ENCODE measurements at places on chromosomes 6 and 20. TPM values are rescaled to one million over a fixed set of nuclear protein-coding genes. Genes with fewer than 3 reads are reported as not detected.

Gene HLA-DRB1
- total RNA-seq = 1.4 TPM

Gene SYS1
- 15.4 TPM for total RNA-seq

Gene ATP6V1G2
- total RNA-seq = 2.7 TPM

Gene ELOVL5
- 137 TPM for total RNA-seq

Gene NKAPL
- 0.41 TPM for total RNA-seq

Gene MUCL3
- 0.21 TPM for total RNA-seq

Gene MUC22
- total RNA-seq = not detected

Gene SPATS1
- not detected for total RNA-seq

Gene B3GALT4
- total RNA-seq = 4.1 TPM

Gene WFDC5
- not detected for total RNA-seq

GRCh38 chr20:9942736-9943135 is 92.1 kb upstream of the ANKEF1 start:
- H3K27ac ChIP-seq = no peak overlapping the region
- no peaks in the 10 kb centered on the region for H3K36me3 ChIP-seq
- peaks cover 11% of the 10 kb centered on the region for H3K4me1 ChIP-seq
- H3K27me3 ChIP-seq = no peaks in the 10 kb centered on the region
- DNase-seq = no peak

DNA sequence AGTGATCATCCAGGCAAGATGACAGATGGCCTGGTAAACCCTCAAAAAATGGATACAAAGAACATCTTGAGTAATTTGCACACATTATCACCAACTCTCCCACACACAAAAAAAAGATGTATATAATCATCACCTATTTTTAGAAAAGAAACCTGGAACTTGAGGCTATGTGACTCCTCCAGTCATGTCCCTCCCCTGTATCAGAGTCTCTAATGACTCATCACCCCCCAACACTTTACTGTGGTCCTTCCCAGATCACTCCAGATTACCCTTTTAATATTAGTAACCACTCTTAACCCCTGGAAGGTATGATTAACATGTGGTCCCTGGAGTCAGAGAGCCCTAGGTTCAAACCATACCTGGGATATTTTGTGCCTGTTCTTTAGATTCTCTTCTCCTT is 144.8 kb downstream of the ZNF217 start:
- no peaks in the 10 kb centered on the region for H3K27me3 ChIP-seq
- peaks cover 23% of the 10 kb centered on the region for H3K36me3 ChIP-seq
- peaks cover 2% of the 10 kb centered on the region for H3K4me1 ChIP-seq
- H3K4me3 ChIP-seq = no peak overlapping the region
- DNase-seq = no peak

- H3K36me3 ChIP-seq = no peaks in the 10 kb centered on the region
- H3K4me1 ChIP-seq = peaks cover 31% of the 10 kb centered on the region
- no peak overlapping the region for H3K4me3 ChIP-seq
- H3K27ac ChIP-seq = no peak overlapping the region
- H3K27me3 ChIP-seq = no peaks in the 10 kb centered on the region
- no peak for DNase-seq
These were observed 351.3 kb downstream of the ZFAND3 start for GRCh38 chr6:38170666-38171355.

- no peak overlapping the region for H3K4me3 ChIP-seq
- DNase-seq = no peak
- H3K27ac ChIP-seq = no peak overlapping the region
- H3K27me3 ChIP-seq = no peaks in the 10 kb centered on the region
- no peaks in the 10 kb centered on the region for H3K36me3 ChIP-seq
These were observed 43.3 kb upstream of the MYB start for GRCh38 chr6:135137826-135138225.

GRCh38 chr6:144314562-144314961 is 29.4 kb downstream of the UTRN start:
- peaks cover 4% of the 10 kb centered on the region for H3K36me3 ChIP-seq
- no peak for DNase-seq
- H3K4me1 ChIP-seq = peaks cover 39% of the 10 kb centered on the region

DNA sequence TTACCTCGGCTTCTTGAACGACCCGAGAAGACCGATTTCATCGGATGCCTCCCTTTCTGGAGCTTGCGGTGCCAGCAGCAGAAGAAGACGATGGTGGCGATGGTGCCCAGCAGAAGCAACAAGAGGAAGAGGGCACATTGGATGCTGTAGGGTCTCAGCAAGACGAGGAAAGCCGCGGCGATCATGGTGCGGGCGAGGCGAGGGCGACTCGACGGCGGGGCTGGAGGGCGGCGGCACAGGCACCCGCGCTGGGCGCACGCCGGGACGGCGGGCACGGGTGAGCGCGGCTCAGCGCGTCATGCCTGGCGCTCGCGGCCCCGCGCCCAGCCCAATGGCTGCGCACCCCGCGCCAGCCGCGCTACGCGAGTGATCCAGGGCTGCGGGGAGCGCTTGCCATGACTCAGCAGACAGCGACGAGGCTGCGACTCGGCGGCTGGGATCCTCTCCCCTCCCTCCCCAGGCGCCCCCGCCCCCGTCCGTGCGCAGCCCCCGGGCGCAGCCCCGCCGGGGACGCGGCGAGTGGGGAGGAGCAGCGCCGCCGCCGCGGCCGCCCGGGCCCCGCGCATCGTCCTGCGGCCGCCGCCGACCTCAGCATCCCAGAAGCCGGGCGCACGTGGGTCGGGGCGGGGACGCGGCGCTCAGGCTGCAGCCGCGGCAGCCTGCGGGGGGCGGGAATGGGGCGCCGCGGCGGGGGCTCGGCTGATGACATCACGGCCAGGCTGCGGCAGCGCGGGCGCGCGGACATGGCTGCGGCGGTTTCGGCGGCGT is at the start of gene BEND6:
Gene BEND6, plus strand, starts transcription at position 705 of the 768 bp plus-strand sequence. CDS start 26,704 bp downstream, outside the sequence.
- H3K27me3 ChIP-seq = peaks cover 27% of the 10 kb centered on the region
- H3K27ac ChIP-seq = peak within 1 kb of the TSS; percentile 86
- DNase-seq = peak; percentile 67
- H3K4me1 ChIP-seq = peaks cover 20% of the 10 kb centered on the region

DNA sequence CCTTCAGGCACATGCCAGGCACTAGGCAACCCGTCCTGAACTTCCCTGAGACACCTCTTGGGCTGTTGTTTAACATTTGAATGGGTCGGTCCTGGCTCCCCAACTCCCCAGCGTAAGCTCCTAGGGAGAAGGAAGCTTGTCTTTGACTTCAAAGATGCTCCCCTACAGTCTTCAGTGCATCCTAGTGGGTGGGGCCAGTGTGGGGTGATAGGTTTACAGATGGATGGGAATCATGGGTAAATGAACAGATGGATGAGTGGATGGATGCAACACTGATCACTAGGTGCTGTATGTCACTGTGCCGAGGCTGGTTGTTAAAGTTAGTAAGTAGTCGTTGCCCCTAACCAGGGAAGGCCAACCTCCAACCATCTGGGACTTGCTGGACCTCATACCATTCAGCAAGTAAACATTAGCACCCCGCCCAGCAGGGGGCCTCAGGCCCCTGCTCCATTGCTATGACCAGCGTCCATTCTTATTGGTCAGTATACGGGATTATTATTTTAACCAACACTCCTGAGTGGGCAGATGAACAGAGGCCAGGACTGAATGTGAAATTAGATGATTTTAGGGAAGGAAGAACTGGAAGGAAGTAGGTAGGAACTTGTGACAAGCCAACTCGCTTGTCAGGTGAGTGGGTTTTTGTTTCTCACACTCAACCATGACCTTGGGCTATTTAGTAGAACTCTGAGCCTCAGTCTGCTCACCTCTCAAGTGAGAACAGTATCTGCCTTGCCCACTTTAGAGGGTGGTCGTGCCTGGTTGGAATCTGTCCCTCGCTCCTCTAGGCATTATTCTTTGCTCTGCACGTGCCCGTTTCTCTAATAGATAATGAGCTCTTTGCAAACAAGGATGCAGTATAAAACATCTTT is 82.9 kb upstream of the FOXP4 start:
- H3K4me3 ChIP-seq = no peak overlapping the region
- H3K27me3 ChIP-seq = peaks cover 72% of the 10 kb centered on the region
- no peaks in the 10 kb centered on the region for H3K36me3 ChIP-seq
- peaks cover 25% of the 10 kb centered on the region for H3K4me1 ChIP-seq
- DNase-seq = no peak

- no peak overlapping the region for H3K27ac ChIP-seq
- no peaks in the 10 kb centered on the region for H3K27me3 ChIP-seq
- no peaks in the 10 kb centered on the region for H3K4me1 ChIP-seq
- no peaks in the 10 kb centered on the region for H3K36me3 ChIP-seq
- H3K4me3 ChIP-seq = no peak overlapping the region
These were observed 406.5 kb upstream of the CHD6 start for GRCh38 chr20:42024653-42025052.

DNA sequence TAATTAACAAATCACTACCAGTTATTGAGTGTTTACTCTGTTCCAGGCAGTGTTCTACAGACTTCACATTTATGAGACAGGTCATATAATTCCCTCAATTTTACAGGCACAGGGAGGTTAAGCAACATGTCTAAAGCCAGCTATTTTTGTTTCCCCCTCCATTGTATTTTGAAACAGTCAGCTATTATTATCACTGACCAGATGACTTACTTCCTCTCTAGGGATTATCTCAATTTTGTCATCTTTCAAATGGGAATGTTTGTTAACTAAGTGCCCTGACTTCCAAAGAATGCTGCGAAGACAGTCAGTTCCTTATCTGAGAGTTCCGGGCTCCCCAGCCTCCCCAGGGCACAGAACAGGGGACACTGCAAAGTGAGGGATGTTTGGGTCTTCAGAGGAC is 5.6 kb upstream of the CNPY3 start:
- H3K4me1 ChIP-seq = peaks cover 11% of the 10 kb centered on the region
- no peak overlapping the region for H3K27ac ChIP-seq
- no peaks in the 10 kb centered on the region for H3K27me3 ChIP-seq
- no peak for DNase-seq

GRCh38 chr6:89347825-89348224 is 4.7 kb downstream of the UBE2J1 start:
- no peak overlapping the region for H3K4me3 ChIP-seq
- H3K27ac ChIP-seq = no peak overlapping the region
- H3K36me3 ChIP-seq = no peaks in the 10 kb centered on the region
- H3K27me3 ChIP-seq = peaks cover 9% of the 10 kb centered on the region
- peaks cover 32% of the 10 kb centered on the region for H3K4me1 ChIP-seq

GRCh38 chr20:2292416-2293110 is 3.2 kb upstream of the TGM3 start:
- DNase-seq = no peak
- peaks cover 27% of the 10 kb centered on the region for H3K4me1 ChIP-seq
- H3K27me3 ChIP-seq = no peaks in the 10 kb centered on the region
- no peaks in the 10 kb centered on the region for H3K36me3 ChIP-seq
- H3K4me3 ChIP-seq = no peak overlapping the region

DNA sequence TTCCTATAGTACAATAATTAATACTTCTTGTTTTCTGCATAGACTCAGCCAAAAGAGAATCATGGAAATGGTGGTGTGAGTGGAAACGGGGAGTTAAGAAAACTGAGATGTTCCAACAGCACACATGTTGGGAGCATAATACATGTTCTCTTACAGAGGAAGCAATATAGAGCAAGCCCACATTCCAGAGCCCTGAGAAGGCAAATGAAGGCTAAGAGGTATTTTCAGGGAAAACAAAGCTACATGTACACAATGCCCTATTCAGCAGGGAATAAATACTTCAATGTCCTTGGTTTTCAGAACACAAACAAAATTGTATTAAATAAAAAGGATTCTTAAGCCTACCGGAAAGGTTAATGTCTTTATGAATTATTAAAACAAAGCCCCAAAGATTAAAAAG is 35.1 kb upstream of the SMIM8 start:
- no peak overlapping the region for H3K4me3 ChIP-seq
- H3K4me1 ChIP-seq = no peaks in the 10 kb centered on the region
- H3K36me3 ChIP-seq = no peaks in the 10 kb centered on the region
- H3K27ac ChIP-seq = no peak overlapping the region
- DNase-seq = no peak

DNA sequence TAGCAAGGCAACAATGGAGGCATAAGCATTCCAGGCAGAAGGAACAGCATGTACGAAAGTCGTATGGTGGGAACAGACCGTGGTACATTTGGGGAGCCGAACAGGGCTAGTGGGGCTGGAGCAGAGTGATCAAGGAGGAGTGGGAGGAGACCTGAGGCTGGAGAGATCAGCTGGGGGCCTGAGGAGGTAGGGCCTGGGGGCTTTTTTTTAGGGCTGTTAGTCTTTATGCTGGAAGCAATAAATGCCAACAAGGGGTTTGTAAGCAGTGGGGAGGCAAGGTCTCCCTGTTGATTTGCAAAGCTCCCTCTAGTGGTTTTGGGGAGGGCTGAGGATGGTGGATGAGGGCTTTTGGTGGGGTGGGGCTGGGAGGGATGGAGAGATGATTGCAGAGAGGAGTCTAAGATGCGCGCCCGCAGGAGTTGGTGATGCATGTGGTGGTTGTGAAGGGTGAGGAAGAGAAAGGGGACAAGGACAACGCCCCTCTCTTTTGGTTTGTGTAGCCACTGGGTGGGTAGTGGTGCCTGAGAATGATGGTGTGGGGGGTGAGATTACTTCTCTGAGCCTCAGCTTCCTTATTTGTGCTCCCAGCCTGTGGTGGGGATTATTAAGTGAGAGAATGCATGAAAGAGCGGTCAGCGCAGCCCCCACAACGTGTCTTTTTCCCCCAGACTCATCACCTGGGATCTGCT is 74.1 kb upstream of the TOX2 start:
- DNase-seq = peak; percentile 52
- H3K4me1 ChIP-seq = no peaks in the 10 kb centered on the region
- H3K27me3 ChIP-seq = no peaks in the 10 kb centered on the region
- no peaks in the 10 kb centered on the region for H3K36me3 ChIP-seq
- no peak overlapping the region for H3K4me3 ChIP-seq
- no peak overlapping the region for H3K27ac ChIP-seq

- no peak overlapping the region for H3K27ac ChIP-seq
- no peak overlapping the region for H3K4me3 ChIP-seq
- DNase-seq = no peak
- H3K27me3 ChIP-seq = peaks cover 17% of the 10 kb centered on the region
These were observed 88.1 kb downstream of the SNAP25 start for GRCh38 chr20:10306440-10307358.

DNA sequence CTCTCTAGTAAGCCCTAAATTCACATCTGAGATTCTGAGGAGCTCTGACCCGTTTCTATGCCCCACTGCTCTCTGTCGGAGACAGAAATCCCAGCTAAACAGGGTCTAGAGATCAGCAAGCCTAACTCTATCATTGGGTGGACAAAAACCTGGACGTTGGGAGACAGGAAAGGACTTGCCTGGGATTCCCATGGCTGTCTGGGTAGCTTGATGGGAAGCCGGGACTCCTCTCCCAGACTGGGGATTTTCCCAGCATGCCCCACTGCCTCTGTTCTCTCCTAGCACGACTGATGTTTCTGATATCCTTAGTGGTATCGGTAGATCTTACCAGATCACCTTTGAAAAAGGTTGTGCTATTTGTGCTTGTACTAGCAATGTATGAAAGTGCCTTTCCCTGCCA is 22.9 kb downstream of the DUSP22 start:
- H3K4me3 ChIP-seq = no peak overlapping the region
- H3K36me3 ChIP-seq = peaks cover 61% of the 10 kb centered on the region
- peaks cover 14% of the 10 kb centered on the region for H3K4me1 ChIP-seq
- DNase-seq = no peak

GRCh38 chr20:47534405-47534804 is 32.7 kb downstream of the NCOA3 start:
- peaks cover 2% of the 10 kb centered on the region for H3K36me3 ChIP-seq
- no peaks in the 10 kb centered on the region for H3K27me3 ChIP-seq
